ENCODE measurements at places on chromosomes 5 and 9.

DNA sequence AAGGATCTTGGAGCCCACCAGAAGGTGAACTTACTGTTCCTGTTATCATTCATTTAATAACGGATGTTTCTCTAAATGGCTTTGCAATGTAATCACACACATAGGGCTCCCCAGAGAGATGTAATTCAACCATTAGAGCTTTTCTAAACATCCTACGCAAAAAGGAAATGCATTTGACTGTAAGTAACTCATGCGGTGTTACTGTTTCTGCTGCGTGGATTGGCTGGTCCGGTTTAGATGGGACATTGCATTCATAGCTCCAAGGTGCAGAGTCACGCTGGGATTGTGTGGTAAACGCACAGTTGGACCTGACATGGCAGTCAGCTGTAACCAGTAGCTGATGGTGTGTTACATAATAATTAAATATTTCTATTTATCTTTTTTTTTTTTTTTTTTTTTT lies 185.5 kb upstream of the OTULINL start:
- no peak for DNase-seq

GRCh38 chr5:172881691-172882370 lies 47.8 kb downstream of the ERGIC1 start:
- peak; percentile 66 for DNase-seq

- DNase-seq = peak; percentile 94
Measured at GRCh38 chr5:132500931-132501628, 10.5 kb upstream of the IRF1 start.

- DNase-seq = no peak
Measured at GRCh38 chr5:173612948-173613347, 3.5 kb downstream of the BOD1 start.

GRCh38 chr9:20191228-20191840 lies 402.5 kb upstream of the SLC24A2 start:
- no peak for DNase-seq

GRCh38 chr5:72921886-72922285 lies 34.0 kb upstream of the FCHO2 start:
- DNase-seq = peak; percentile 82

GRCh38 chr5:120231563-120231962 lies 232.5 kb upstream of the PRR16 start:
- no peak for DNase-seq

GRCh38 chr9:28941856-28942255 lies 1368.6 kb upstream of the C9orf72 start:
- DNase-seq = no peak

DNA sequence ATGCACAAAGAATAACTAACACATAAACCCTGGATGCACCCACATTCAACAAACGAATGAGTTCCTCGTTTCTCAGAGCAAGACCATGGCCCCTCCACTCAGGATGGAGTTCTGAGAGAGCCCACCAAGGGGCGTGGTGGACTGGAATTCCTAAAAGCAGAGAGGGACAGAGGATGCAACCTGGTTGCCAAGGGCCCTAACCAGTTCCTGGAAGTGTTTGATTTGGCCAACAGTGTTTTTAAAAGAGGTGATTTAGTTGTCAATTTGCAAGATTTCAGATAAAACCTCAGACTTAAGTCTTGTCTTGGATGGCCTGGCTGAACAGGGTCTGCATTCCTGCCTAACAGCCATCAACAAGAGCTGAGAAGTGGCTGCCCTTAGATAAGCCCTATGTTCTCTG lies 34.4 kb downstream of the GLRA1 start:
- no peak for DNase-seq

DNA sequence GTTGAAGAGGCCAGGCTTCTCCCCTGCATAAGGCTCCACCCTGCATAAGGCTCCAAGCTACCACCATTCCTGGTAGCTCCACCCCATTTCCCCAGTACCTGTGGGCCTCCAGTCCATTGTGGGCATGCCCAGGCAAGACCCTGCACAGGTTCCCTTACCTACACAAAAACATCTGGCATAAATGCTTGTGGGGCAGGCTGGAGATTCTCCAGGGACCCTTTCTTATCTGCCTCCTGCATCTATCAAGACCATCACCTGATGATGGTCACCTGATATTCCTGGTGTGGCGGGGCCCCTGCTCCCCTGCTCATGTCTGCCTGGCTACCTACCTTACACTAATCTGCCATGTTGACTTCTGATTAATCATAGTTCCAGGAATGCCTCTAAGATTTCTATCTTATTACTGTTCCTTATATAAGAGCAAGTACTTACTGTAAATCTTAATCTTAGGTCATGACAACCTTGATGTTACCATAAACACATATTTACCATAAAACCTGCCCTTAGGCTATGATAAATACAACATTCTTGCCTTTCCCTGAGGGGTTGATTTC lies 41.0 kb downstream of the FGD3 start:
- DNase-seq = no peak

DNA sequence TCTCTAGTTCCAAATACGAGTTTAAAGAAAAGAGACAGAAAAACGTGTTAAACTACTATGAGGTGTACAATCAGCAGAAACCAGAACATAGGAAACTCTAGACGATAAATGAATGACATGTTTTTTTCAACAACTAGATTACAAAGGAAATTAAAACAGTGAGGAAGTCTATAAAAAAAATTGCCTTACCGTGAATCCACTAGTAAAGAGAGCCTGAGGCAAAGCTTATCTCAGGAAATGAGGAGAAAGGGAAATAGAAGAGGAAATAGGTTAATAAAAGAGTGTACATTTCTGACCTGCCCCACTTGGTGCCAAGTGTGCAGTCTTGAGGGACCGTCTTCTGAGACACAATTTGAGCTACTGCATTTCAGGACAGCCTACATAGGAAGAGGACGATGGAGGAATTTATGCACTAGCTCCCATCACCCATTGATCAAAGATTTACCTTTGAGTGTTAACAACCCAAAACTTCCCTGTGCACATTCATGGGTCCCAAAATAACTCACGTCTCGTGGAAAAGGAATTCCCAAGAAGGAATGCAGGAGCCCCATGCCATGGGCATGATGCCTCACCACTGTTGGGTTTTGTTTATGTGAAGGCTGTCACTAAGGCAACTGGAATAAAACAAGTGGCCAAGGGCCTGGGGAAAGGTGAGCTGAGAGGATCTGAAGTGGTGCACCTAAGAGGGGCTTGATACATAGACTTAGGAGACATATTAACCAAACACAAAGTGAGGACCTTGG lies 53.6 kb upstream of the SLC1A3 start:
- no peak for DNase-seq
